ENCODE measurements at places on chromosomes 3 and 15.

DNA sequence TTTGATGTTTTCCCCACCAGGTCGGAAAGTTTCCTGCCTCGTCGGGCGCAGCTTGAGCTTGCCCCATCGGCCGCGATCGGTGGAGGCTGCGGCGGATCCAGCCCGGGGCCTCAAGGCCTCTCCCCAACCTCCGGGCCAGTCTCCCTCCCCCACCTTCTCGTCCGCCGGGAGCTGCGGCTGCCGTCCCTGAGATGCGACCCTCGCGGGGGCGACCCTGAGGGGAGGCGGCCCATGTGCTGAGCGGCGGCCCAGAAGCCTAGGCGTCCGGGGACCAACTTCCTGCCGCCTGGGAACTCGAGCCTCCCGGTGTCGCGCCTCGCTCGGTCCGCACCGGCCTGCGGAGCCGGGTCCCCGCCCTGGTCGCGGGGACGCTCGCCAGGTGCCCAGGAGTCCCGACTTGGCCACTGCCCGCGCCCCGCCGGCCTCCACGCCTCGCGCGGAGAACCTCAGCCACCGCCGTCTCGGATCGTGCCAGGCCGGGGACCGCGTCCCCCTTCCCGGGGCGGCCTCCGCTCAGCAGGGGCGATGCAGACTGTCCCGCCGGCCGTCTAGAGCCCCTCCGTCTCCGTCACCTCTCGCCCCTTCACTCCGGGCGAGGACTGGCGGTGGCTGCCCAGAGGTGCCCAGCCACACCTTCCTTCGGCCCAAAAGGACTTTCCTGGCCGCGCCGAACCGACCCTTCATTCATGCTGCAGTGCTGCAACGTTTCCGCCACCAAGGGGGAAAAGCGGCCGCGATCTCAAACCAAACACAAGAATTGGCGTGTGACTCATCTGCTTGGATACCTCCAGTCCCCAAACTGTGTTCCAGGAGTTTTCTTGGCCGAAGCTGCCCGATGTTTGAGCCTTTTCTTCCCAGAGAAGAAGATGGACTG, 656 bp downstream of the SLMAP start:
- peak; percentile 47 for DNase-seq

- no peak for DNase-seq
These were observed 4.1 kb downstream of the CELF6 start for GRCh38 chr15:72315706-72316370.

DNA sequence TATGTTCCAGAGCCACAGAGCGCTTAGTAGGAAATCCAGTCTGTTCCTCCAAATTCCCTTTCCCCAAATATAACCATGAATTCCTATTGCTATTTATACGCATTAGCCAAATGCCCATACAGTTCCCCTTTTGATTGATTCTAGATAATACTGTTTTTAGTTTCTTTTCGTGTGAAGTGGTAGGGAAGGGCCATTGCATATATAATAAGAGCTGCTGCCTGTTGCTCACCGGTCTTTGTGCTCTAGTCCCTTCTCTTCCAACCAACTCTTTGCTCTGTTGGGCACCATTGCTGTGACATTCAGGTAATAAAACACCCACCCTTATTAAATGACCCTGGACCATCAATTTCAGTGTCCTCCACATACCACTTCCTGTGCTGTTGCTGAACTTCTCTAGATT, 379.9 kb upstream of the KCNMB2 start:
- no peak for DNase-seq

DNA sequence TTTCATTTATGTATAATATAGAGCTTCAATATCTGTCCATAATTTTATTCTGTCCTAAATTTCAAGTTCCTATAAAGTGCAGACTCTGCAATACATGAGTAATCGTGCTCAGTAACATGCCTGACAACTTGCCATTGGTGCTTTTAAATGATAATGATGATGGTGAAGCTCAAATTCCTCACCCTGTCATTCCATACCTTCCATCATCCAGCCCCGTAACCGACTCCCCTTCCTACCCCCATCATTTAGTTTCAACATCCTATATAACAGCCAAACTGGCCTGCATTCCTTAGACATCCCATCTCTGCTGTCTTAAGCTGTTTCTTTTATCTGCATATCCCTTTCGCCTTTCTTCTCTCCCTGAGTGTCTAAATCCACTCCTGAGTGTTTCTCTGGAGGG, 67.2 kb upstream of the DLG1 start:
- no peak for DNase-seq

GRCh38 chr3:69231929-69232440, 109.6 kb upstream of the LMOD3 start:
- DNase-seq = no peak

DNA sequence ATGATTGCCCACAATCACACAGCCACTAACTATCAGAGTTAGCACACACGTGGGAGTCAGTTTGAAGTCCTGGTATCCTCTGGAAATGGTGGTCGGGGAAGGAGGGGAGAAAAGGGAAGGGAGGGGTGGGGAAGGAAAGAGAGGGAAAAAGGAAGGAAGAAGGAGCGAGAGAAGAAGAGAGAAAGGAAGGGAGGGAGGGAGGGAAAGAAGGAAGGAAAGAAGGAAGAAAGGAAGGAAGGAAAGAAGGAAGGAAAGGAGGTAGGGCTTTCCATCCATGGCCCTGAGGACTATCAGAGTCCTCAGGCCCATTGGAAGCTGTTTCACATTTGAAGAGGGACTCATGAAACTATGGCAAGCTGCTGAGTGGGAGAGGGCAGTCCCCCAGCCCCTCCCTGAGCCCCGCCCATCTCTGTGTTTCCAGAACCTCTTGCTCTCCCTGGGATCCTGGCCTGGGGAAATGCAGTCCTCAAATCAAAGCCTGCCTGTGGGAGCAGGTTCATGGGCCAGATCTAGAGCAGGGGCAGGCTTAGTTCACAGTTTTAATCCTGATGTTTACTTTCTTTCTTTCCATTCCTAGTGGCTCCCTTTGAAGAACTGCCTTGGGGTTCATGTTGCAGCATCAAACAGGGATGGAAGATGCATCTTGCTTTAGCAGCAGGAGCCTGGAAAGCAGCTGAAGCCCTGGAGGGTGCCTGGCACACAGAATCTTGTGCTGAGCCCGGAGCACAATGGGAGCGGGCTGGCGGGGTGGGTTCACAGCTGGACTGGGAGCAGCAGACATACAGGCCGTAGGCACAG, 66.1 kb upstream of the GLCE start:
- DNase-seq = no peak

- no peak for DNase-seq
These were observed 309.6 kb downstream of the UACA start for GRCh38 chr15:70453766-70454165.

- no peak for DNase-seq
These were observed 57.3 kb upstream of the DLG1 start for GRCh38 chr3:197355713-197356112.
